ENCODE measurements at places on chromosomes 12 and 14.

DNA sequence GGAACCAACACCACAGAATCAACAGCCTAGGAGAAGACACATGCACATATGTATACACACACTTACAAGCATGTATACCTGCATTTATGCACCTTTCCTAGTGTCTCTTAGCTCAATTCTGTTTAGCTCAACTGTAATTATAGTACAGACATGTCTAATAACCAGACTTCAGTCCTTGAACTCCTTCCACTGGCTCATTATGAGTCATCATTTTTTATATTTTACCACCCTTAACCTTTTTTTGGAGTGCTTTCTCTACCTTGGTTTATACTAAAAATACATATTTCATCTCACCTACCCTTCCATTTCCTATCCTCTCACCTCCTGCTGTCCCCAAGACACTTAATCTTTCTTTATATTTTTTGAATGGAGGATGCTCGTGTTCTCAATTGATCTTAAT lies 110.4 kb downstream of the ARID2 start:
- no peak for DNase-seq

DNA sequence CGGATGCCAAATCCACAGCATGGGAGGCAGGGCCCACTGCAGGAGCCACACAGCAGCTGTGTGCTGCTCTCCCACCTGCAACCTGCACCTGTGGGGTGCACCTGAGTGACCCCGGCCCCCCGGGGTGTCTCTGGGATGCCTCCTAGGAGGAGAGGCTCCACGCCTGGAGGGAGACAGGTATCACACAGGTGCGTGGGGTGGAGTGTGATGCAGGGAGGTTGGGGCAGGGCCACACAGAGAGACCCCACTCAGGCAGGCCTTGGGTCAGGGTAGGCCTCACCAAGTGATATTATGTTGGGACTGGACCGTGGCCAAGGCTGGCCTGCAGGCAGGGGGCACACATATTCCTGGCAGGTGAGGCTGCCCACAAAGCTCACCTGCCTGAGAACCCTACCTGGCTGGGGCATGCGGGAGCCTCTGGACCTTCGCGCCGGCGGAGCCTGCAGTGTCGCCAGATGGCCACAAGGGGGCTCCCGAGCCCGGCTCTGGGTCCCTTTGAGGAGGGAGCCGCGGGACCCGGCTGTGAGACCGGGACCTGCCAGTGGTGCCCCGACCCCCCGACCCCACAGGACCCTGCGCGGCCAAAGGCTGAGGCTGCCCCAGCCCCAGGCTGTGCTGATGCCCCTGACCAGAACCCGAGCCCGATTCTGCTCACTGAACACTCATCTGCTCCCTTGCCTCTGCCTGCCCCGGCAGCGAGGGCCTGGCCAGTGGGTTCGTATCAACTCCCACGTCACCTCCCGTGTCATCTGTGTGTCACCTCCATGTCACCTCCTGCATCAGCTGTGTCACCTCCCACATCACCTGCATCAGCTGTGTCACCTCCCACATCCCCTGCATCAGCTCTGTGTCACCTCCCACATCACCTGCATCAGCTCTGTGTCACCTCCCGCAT lies 11.4 kb downstream of the TMEM121 start:
- DNase-seq, result no peak

- DNase-seq, result peak; percentile 41
These were observed 6.7 kb upstream of the STON2 start for GRCh38 chr14:81406863-81407262.

DNA sequence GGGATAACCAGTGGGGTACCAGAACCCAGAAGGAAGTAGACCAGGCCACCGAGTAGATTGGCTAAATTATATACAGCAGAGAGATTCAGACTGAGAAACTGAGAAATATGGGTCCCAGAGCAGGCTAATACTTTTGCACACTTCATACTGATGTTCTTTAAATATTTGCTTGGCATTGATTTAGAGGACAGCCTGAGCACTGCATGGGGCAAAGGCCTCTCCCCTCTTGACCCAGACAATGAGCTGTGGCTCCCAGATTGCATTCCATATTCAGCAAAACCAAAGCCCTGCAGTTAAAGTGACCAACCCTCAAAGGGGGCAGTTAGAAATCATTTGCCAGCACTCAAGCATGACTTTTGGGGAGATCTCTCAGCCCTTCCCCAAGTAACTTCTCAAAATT lies 279.2 kb downstream of the SUDS3 start:
- DNase-seq, result no peak

- DNase-seq, result no peak
These were observed 30.3 kb downstream of the EFCAB11 start for GRCh38 chr14:89924268-89924667.

- DNase-seq, result no peak
These were observed 81.1 kb downstream of the SLC24A4 start for GRCh38 chr14:92404018-92404417.

GRCh38 chr14:36306836-36307235 lies 13.6 kb downstream of the MBIP start:
- DNase-seq, result no peak

DNA sequence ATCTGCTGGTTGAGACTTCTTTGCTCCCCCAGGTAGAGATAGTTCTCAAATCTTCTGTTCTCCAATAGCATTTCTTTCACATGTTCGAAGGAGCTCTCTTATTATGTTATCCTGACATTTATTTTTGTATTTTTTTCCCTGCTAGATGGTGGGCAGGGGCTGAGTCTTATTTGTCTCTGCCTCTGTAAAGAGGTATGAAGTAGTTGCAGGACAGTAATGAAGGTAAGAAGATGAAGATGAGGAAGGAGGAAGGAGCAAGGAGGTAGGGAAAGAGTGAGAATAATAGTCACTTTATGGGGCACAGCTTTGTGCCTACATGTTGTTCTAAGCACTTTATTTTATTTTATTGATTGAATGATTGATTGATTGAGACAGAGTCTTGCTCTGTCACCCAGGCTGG lies 5.0 kb upstream of the CIROP start:
- no peak for DNase-seq

DNA sequence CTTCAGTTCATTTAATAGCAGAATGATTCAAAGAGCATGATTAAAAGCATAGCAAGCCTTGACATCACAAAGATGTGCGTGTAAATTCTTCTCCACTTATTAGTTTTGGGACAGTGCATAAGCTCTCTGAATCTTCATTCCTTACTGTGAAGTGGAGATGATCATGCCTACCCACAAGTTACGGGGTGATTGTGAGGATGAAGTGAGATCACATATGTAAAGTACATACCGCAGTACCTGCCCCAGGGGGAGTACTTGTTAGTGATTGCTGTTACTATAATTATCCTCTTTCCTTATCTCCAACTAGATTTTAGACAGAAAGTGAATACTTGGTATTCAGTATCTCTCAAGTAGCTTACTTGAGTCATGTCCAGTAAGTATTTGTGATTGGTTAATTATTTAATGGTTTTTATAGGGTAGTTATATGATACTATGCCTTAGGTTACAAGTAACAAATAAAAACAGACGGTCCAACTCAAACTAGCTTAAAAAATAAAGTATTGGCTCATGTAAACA lies 6.0 kb downstream of the RAD9B start:
- DNase-seq, result no peak

DNA sequence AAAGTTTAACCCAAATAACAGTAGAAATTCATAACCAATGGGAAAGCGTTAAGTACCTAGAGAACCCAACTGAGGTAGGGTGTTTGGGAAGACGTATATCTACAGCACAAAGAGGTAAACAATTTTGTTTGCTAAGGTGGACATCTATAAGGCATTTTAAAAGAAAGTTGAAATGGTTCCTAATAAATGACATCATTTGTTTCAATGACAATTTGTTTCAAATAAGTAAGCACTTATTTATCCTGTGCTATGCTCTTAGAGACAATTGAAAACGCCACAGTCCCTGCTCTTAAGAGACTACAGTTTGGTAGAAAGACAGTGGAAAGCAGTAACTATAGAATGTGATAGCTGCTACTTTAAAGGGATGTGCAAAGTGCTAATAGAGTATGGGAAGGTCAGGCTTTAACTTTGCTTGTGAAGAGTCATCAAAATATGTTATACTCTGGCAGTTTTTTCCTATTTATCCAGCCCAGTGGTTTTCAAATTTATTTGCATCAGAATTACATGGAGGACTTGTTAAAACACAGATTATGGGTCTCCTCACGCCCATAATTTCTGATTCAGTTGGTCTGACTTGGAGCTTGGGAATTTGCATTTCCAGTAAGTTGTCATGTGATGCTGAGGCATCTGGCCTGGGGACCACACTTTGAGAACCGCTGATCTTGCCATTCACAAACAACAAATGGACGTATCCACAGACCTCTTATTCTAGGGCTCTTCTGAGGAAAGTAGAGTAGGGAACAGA lies 19.6 kb upstream of the SMCO2 start:
- DNase-seq, result no peak

DNA sequence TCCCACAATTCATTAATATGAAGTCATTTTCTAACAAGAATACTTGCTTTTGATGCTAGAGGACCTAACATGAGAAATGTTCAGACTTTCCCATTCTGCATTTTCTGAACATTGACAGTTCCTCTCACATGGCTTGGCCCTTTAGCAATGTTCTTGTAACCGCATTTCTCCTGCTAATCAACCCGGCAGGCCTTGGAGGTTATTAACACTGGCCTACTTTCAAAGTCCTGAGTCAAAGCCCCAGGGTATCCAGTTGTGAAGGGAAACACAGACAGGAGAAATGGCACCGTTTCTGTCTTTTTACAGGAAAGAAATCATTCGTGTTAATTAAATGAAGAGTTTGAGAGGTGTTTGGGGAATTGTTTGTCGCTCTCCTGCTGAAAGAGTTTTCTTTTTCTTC lies 446.5 kb upstream of the MIS18BP1 start:
- DNase-seq, result no peak

- no peak for DNase-seq
These were observed 6.0 kb downstream of the TMEM260 start for GRCh38 chr14:56585461-56586084.

GRCh38 chr12:5254703-5255102 lies 177.2 kb upstream of the NTF3 start:
- no peak for DNase-seq

DNA sequence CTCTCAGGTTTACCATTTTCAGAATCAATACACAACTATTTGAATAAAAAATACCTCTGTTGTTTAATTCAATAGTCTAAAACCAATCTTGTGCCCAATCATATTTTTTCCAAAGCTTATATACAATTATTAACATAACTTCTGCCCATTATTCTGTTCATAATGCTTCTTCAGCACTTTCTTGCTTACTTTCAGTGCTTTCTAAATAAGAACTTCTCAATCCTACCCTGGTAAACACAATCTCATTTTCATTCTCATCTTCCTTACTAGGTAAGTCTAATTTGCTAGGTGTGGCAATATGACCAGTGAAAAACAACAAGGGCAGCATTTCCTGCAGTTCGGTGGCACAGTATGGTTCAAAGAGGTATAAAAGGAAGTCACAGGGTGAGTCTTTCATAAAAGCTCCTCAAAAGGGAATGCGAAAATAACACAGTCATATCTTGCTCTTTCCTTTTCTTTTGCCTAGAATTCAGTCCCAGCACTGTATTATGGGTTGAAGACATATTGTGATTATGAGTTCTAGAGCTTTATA lies 103.5 kb downstream of the FOXG1 start:
- no peak for DNase-seq

DNA sequence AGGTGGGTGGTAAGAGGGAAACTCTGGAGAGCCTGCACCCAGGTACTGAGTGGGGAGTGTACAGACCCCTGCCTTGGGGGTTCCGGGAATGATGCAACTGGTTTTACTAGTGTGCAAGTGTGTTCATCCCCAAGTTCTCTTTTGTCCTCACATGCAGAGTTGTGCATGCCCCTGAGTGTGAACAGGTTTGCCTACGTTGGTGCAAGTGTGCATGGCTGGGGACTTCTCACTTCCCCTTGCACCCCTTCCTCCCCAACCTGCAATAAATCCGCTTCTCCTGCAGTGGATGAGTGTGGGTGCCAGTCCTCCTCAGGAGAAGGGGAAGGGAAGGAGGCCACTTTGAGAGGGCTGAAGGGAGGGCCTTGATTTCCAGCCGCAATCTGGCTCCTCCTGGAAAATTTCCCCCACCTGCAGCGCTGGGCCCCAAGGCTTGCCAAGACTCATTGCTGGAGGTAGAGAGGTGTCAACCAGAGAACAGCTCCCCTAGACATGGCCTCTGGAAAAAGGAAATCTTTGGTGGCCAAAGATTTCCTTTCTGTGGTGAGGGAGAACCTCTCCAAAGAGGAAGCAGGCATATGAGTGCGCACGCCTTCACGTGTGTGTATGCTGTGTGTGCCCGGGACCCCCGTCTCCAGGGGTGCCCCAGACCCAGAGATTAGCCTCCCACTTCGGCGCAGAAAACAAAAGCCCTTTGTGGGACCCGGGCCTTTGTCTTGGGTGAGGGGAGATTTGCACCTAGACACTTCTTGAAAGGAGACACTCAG lies 5.5 kb downstream of the AQP2 start:
- no peak for DNase-seq

GRCh38 chr14:56417173-56417572 lies 162.4 kb upstream of the TMEM260 start:
- no peak for DNase-seq

DNA sequence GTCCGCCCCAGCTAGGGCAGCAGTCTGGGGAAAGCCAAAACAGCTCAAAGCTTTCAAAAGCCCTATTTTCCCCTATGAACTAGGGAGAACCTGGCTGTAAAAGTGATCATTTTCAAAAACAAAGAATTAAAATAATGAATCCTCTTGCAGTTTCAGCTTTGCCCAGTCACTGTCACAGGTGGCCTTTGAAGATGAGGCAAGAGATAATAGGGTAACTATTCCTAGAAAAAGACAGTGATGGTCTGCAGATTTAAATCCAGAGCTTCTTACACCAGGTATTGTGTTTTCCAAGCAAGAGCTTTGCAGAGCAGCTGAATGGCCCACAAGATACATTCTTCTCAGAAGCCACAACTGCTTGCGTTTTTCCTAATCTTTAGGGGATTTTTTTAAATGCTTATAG lies 80.2 kb upstream of the NUDT4 start:
- DNase-seq, result no peak

DNA sequence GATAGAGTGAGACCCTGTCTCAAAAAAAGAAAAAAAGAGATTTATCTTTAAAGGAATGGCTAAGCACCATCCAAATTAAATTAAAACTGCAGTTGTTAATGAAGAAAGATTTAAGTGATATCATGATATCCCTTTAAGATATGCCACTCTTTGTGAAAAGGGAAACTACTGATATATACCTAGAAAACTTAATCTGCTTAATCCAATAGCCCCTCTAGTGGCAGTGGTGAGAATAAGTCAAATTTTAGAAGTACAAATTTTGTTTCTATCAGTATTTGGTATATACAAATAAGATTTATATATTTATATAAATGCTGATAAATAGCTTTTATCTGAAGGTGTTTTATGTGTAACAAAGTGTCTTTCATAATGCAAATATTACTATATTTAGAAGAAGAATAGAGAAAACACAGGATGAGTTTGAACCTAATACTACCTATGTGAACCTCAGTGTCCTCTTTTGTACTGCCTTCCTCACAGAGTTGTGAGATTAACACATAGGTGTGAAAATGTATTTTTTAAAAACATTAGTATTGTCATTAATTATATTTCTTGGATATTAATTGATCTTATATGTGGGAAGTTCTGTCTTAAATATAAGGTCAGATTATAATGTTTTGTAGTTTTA lies 51.4 kb upstream of the GARIN2 start:
- peak; percentile 7 for DNase-seq

GRCh38 chr14:49634547-49635334 lies at the start of gene DNAAF2:
Gene DNAAF2, minus strand, starts transcription at chr14:49635244. Its CDS starts 95 bp downstream, at chr14:49635149.
- peak; percentile 75 for DNase-seq

GRCh38 chr12:119744900-119745606 lies 77.1 kb downstream of the PRKAB1 start:
- no peak for DNase-seq
